ENCODE measurements at places on chromosomes 11 and 22.

DNA sequence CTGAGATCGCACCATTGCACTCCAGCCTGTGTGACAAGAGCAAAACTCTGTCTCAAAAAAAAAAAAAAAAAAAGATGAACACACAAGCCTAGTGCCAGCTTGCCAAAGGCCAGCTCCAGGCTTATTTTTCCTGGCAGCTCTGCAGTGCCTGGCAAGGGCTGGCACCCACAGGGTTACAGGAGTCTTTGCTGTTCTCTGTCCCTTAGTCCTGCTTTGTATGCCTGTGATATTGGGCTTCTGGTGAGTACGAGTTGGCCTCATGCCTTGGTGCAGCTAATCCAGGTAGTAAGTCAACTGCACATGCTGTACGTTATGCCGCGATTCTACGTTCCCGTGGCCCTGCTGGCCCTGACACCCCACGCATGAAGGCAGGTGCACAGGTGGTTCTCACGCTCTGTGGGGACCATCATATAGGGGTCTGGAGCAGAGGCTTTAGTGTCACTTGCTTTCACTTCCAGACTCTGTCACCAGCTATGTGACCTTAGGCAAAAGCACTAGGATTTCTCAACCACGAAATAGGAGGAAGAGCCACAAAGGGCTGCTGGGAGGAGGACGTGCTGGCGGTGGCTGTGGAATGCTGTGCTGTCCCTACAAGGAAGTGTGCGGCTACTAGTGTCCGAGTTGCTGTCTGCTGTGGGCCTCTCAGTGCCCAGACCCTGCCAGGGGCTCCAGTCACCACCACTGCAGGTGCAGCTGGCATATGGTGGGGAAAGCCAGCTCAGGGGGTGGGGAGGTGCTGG lies 21.4 kb upstream of the RASL10A start:
- no peak for DNase-seq

- DNase-seq: no peak
Measured at GRCh38 chr11:27370374-27370773, 7.4 kb upstream of the CCDC34 start.

GRCh38 chr11:126764231-126764630 lies 236.3 kb downstream of the KIRREL3 start:
- DNase-seq: peak; percentile 12

GRCh38 chr11:58127350-58127749 lies 2.0 kb upstream of the OR9I1 start:
- DNase-seq: no peak

- peak; percentile 22 for DNase-seq
Measured at GRCh38 chr11:131618201-131618600, 247.8 kb downstream of the NTM start.

Measured in fibroblast of the aortic adventitia (primary cell).